ENCODE measurements at places on chromosomes 2 and 18.

DNA sequence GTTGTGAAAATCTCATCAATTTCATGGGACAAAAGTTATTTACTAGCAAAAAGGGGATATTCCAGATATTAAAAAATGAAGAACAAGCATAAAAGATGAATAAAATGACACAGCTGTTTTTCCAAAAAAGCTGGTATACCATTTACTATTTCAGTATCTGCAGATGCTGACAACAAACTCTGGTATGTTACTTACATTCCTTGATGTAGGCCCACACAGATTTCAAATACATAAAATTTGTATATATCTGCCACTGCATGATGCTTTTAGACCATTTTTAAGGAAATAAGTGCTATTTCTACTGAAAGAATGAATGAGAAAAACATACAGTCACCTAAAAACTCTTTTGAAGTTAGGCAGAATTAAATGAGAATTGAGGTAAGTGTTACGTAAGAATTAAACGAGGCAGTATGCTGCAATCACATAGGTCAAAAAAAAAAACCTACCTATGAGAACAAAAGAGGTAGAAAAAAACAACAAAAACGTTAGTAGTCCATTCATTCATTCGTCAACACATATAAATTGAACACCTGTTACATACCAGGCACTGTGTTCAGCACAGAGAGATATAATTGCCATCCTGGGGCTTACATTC is 32.5 kb downstream of the ARL5A start:
- no peak overlapping the region for H3K4me3 ChIP-seq
- H3K27ac ChIP-seq: no peak overlapping the region
- DNase-seq: no peak
- H3K4me1 ChIP-seq: no peaks in the 10 kb centered on the region
- H3K27me3 ChIP-seq: no peaks in the 10 kb centered on the region

DNA sequence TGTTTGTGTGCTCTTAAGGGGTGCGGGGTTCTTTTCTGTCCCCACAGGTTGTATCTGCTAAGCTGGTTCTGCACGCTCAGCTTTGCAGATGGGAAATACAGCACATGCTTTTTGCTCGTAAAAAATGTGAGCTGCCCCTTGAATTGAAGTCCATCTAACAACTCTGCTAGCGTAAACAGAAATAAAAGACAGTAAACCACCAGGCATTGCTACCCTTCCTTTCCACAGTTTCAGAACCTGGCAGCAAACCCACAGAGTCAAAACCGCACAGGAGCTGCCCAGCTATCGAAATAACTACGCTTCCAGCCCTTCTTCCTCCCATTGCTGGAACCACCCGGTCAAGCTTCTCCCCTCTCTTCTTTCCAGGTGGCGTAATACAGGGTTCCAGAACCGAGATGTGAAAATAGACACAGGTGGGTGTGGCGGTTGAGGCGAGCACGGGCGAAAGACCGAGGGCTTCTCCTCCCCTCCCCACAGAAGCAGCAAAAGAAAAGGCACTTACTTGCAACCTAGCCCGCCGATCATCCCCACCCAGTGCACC is 479 bp downstream of the SCN9A start:
- H3K4me3 ChIP-seq: no peak overlapping the region
- H3K27me3 ChIP-seq: no peaks in the 10 kb centered on the region
- DNase-seq: no peak
- no peaks in the 10 kb centered on the region for H3K4me1 ChIP-seq
- no peak overlapping the region for H3K27ac ChIP-seq

GRCh38 chr2:139805441-139805840 is 1025.3 kb upstream of the NXPH2 start:
- H3K36me3 ChIP-seq: no peaks in the 10 kb centered on the region
- no peak for DNase-seq
- no peaks in the 10 kb centered on the region for H3K27me3 ChIP-seq
- H3K4me3 ChIP-seq: no peak overlapping the region

GRCh38 chr18:65548316-65548715 is 202.5 kb upstream of the CDH7 start:
- H3K27me3 ChIP-seq: no peaks in the 10 kb centered on the region
- no peaks in the 10 kb centered on the region for H3K36me3 ChIP-seq
- no peaks in the 10 kb centered on the region for H3K4me1 ChIP-seq
- no peak overlapping the region for H3K4me3 ChIP-seq
- DNase-seq: no peak

DNA sequence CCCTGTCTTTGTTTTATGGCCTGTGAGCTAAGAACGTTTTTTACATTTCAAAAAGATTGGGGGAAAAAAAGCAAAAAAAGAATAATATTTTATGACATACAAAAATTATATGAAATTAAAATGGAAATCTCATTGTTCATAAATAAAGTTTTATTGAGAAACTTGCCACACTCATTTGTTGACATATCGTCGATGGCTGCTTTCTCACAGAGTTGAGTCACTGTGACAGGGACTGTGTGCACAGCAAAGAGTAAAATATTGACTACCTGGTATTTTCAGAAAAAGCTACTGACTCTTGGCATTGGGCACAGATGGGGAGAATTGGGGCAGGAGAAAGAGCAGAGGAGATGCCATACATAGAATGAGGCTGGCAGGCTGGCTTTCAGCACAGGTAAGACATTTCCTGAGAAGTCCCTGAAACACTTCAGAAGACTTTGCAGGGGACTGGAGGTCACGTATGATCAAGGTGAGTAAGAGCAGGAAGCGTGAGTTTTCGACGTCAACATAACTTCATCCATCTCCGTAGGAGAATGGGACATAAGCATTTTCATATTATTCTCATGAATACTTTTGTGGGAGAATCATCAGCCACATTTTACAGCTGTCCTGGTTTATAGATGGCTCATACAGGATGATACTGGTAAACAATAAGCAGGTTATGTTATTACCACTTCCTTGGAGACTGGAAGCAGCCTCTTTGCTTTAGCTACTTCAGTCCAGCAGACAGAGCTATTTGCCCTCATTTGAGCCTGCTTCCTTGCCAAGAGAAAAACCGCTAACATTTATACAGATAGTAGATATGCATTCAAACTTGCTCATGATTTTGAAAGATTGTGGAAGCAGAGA is 32.5 kb upstream of the PUM2 start:
- H3K36me3 ChIP-seq: no peaks in the 10 kb centered on the region
- H3K27me3 ChIP-seq: no peaks in the 10 kb centered on the region
- H3K27ac ChIP-seq: no peak overlapping the region
- peak; percentile 27 for DNase-seq
- no peaks in the 10 kb centered on the region for H3K4me1 ChIP-seq

GRCh38 chr2:30784682-30785081 is 22.6 kb downstream of the CAPN13 start:
- no peak overlapping the region for H3K27ac ChIP-seq
- DNase-seq: no peak
- no peaks in the 10 kb centered on the region for H3K27me3 ChIP-seq
- no peaks in the 10 kb centered on the region for H3K36me3 ChIP-seq

GRCh38 chr18:50955253-50955652 is 12.6 kb upstream of the ELAC1 start:
- DNase-seq: no peak
- H3K4me3 ChIP-seq: no peak overlapping the region
- H3K27ac ChIP-seq: no peak overlapping the region
- no peaks in the 10 kb centered on the region for H3K27me3 ChIP-seq
- H3K4me1 ChIP-seq: no peaks in the 10 kb centered on the region

DNA sequence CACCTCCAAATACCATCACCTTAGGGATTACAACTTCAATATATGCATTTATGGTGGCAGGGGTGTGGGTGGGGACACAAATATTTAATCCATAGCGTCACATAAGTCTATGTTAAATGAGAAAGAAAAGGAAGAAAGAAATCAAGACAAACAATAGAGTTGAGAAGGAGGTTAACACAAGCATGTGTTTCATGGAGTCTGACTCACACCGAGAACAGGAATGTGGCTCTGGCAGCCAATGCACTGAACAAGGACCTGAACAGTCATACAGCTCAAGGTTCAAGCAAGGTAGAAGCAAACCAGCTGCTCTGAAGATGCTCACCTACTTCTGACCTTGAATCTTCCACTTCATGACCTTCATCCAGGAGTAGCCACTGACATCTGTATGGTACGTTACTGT is 36.2 kb upstream of the LPIN1 start:
- no peak overlapping the region for H3K4me3 ChIP-seq
- DNase-seq: no peak
- H3K4me1 ChIP-seq: no peaks in the 10 kb centered on the region
